ENCODE measurements at places on chromosomes 7 and 10. TPM values are rescaled to one million over a fixed set of nuclear protein-coding genes. Genes with fewer than 3 reads are reported as not detected.

GRCh38 chr10:61463035-61463909 lies 10.1 kb upstream of the TMEM26 start:
- no peak for DNase-seq

DNA sequence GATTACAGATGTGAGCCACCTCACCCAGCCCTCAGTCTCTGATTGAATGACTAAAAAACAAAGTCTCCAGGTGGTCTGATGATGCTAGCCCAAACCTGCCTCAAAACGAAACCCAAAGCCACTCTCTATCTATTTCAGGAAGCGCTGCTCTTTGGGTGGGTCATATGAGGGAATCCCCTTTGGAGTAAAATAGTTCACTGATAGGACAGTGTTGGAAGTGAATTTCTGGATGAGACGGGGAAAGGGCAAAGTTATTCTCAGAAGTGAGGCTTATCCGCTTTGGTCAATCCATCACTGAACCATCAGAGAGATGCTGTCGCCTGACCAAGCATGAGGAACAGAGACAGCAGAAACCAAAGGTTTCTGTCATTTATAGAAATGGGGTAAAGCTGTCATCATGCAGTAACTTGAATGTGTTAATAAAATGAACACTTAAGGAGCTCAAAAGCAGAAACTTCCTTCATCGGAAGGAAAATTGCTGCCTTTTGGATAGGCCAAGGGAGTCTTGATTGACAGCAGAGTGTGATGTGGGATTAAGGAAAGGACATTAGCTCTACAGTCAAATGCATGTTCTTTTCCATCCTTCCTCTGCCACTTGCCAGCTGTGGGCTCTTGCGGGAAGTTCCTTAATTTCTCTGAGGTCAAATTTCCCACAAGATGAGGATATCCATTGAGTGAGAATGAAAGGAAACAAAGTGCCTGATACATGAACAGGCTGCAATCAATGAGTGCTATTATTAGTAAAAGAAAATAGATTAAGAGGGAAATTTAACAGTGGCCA lies 64.9 kb upstream of the C1QL3 start:
- DNase-seq = no peak

- no peak for DNase-seq
These were observed 298.5 kb downstream of the NEBL start for GRCh38 chr10:20598590-20598989.

DNA sequence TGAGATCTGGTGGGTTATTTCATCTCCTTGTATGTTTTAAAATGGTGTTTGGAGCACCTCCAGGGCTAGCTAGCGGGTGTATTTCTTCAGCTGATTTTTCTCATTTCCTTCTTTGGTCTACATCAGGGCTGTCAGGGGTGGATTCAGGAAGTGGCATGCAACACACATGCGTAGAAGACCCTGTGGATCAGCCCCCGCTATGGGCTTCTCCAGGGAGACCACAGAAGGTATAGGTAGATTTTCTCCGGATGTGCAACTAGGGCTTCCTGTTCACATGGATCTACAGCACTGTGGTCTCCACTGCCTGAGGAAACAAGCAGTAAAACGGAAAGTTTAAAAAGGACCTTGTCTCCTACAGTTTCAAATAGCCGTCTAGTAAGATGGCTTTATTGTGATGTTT lies 10.4 kb downstream of the NUB1 start:
- peak; percentile 37 for DNase-seq

Gene ERVW-1
- total RNA-seq = not detected

DNA sequence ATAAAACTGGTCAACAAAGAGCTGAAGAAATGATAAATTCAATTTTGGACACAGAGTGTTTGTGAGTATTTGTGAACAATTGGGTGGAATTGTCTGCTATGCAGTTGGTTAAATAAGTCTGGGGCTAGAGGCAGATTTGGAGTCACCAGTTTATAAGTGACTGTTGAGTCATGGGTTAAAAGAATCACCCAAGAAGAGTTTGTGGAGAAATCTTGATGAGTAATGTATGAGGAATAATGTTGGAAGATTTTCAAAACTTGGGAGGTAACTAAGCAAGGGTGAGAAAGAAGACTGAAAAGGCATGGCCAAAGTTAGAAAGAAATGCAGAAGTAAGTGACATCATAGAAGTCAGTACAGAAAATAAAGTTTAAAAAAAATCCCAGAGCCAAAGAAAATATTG lies 750.7 kb downstream of the MAGI2 start:
- no peak for DNase-seq

GRCh38 chr7:90709501-90710465 lies 113.7 kb downstream of the CDK14 start:
- peak; percentile 89 for DNase-seq

- DNase-seq = no peak
These were observed 230.0 kb upstream of the PPP1R3A start for GRCh38 chr7:114148779-114149178.

Gene MYO1G
- total RNA-seq = 87.3 TPM

- no peak for DNase-seq
These were observed 128.0 kb downstream of the USP6NL start for GRCh38 chr10:11483201-11484148.

- DNase-seq = no peak
These were observed 23.2 kb downstream of the PLAC9 start for GRCh38 chr10:80155696-80156215.

GRCh38 chr7:98562871-98563495 lies 54.1 kb upstream of the NPTX2 start:
- DNase-seq = no peak

Gene SRGN
- 5.8 TPM for total RNA-seq

DNA sequence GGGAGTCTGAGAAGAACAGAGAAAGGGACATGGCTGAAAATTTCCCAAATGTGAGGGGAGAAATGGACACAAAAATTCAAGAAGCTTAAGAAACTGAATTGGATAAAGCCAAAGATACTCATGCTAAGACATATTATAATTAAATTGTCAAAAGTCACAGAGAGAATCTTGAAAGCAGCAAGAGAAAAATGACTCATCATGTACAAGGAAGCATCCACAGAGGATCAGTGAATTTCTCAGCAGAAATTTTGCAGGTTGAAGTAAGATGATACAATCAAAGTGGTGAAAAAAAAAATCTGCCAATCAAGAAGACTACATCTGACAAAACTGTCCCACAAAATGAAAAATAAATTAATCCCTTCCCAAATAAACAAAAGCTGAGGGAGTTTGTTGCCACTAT lies 56.8 kb downstream of the MPP7 start:
- DNase-seq = no peak

DNA sequence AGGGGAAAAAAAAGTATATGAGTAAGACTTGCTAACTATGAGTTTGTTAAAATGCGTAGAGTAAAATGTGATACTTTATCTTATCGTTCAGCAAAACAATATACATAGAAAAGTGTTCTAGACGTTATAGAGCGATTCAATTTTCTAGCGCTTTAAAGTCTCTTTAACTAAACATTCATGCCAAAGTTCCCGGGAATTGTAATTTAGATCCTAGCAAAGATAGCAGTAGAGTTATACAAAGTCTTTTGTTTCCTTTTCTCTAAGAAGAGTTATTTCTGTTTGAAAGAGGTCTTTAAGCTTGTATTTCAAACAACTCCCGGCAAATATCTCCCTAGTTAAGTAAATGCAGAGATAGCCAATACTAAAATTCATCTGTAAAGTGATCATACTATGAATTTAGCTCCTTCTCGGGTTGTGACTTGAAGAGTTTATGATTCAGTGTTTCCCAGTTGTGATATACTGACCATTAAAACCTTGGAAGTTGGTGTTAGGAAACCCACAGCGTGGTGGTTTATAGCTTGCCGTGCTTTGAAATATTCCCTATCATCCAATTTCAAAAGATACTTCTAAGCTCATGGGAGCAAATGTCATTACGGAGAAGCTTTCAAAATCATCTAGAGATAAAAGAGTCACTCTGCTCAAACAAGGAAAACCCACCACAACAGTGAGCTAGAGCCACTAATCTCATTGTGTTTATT lies 171.7 kb downstream of the CSTF2T start:
- no peak for DNase-seq

Gene INTS15
- 40.9 TPM for total RNA-seq

Gene SRRM3
- not detected for total RNA-seq

Gene SYT15
- 2.1 TPM for total RNA-seq

DNA sequence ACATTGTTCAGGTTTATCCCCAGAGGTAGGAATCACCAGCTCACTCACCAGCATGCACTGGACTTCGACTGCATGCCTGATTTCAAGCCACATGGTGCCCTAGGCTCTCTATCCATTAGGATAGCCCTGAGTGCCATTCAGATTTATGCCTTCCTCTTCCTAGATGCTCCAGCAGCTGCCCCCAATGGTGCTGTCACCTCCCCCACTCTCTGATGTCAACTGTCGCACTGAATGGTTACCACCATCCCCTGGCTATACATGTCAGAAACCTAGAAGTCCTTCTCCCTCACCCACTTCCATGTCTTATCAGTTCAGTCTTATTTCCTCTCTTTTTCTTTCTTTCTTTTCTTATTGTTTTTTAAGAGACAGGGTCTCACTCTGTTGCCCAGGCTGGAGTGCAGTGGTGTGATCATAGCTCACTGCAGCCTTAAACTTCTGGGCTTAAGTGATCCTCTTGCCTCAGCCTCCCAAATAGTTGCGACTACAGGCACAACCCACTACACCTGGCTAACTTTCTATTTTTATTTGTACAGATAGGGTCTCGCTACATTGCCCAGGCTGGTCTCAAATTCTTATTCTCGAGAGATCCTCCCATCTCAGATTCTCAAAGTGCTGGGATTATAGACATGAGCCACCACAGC lies 2.9 kb downstream of the SFXN4 start:
- DNase-seq = no peak

DNA sequence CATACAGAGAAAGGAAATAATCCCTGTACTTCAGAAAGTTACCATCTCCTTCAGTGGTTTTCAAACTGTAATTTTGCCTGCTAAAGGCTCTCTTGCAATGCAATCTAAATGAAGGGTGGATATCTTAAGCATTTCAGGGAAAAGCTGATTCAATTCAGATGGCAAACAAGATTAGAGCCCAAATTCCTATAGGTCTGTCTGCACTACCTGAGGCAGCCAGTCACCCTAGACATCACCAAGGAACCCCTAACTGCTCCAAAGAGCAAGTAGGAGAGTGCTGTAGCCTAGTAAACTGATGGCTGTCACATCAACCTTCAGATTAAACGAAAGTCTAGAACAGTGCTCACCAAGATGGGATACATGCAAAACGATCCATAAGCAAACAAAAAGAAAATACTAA lies 138.0 kb upstream of the ANK3 start:
- DNase-seq = no peak

- DNase-seq = no peak
These were observed 84.9 kb downstream of the GRB10 start for GRCh38 chr7:50697748-50698147.

Gene TFR2
- total RNA-seq = 25.0 TPM

- DNase-seq = no peak
These were observed 216.7 kb downstream of the EMX2 start for GRCh38 chr10:117759266-117759665.

Gene FRMD4A
- total RNA-seq = not detected

DNA sequence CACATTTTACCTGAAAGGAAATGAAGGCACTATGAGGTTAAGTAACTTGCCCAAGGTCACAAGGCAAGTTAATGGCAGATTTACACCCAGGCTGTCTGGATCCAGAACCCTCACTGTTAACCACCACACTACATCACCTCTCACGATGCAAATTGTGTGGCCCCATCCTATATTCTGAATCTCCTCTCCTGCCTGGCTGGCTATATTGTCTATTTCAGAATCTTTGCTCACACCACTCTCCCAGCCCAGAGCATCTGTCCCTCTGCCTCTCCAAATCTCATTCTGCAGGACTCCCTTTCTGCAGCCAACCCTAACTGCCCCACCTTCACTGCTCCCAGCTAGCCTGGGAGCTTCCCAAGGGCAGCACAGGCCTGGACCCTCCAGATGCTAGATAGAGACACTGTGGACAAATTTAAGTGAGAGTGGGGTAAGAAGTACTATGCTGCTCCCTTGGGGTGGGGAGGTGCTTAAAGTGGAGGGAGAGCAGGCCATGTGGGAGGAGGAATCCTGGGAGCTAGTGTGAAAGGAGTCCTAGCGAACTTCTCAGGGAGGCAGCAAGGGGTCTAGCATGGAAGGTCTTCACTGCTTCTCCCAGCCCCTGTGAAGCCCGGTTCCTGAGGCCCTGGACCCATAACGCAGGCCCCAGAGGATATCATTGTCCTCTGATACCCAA lies 786 bp downstream of the CUEDC2 start:
- peak; percentile 20 for DNase-seq

GRCh38 chr10:44786286-44786850 lies 124.8 kb upstream of the TMEM72 start:
- no peak for DNase-seq

Gene RAMP3
- not detected for total RNA-seq

- no peak for DNase-seq
These were observed 121.9 kb downstream of the WNT2 start for GRCh38 chr7:117200786-117201458.

GRCh38 chr10:48671914-48672595 lies 12.6 kb upstream of the WDFY4 start:
- peak; percentile 87 for DNase-seq

DNA sequence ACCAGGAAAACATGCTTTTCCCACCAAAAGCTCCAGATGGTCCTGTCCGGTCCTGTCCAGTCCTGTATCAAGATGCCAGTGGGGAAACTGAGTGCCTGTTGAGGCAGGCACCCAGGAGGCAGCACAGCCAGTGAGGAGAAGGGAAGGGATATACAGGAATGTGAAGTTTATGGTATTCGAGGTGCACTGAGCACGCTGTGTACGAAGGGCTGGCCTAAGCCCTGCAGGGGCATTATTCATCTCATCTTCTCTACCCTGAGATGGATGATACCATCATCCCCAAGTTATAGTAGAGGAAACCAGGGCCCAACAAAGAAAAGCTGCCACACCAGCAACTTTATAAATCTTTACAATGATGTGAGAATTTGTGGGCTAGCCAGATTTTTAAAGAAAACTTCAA lies 23.4 kb upstream of the FXYD4 start:
- peak; percentile 7 for DNase-seq

Gene C7orf57
- 0.29 TPM for total RNA-seq

- DNase-seq = no peak
These were observed 3.9 kb downstream of the DLG5 start for GRCh38 chr10:77922566-77923179.

- no peak for DNase-seq
These were observed 43.1 kb upstream of the GPAM start for GRCh38 chr10:112226439-112227248.

- DNase-seq = no peak
These were observed 6.4 kb upstream of the ST8SIA6 start for GRCh38 chr10:17460756-17461155.

DNA sequence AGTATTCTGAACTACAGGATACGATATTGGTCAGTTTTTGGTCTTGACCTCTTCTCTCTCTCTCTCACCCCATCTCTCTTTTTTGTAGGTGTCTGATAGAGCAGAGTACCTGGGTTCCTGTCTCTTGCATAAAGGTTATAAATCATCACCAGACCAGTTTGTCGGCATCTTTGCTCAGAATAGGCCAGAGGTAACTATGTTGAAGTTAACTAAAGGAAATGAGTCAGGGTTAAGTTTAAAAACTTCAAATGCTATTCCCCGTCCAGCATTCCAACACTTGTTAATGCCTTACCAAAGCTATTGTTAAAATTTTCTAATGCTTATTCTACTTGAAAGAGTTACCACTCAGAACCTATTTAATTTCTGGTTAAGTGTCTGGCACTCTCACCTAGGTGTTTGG lies 30.7 kb downstream of the ACSL5 start:
- no peak for DNase-seq

Gene ZNF800
- 44.0 TPM for total RNA-seq

- DNase-seq = no peak
These were observed 16.3 kb downstream of the GPR26 start for GRCh38 chr10:123682477-123682876.

- DNase-seq = peak; percentile 14
These were observed 431.6 kb upstream of the NFE2L3 start for GRCh38 chr7:25720427-25720826.

Measured in OCI-LY7 (cell line).